RWPE1 (cell line): ENCODE measurements at places on chromosomes 3 and 15.

DNA sequence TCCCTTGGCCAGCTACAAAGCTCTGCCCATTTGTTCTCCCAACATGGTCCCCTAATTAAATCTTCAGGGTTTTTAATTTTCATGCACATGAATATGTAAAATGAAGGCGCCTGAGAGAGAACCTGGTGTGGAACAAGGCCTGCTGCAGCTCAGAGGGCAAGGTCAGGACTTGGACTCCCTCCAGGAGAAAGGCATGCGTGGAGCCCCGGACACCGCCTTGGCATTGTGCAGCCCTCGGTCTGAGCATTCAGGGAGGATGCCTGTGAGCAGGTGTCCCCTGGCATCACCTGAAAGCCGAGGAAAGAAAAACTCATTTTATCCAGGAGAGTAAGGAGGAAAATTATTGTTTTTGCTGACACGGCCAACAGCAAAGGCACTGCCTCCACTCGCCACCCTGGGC, 33.8 kb upstream of the EPHB1 start:
- DNase-seq, result no peak

DNA sequence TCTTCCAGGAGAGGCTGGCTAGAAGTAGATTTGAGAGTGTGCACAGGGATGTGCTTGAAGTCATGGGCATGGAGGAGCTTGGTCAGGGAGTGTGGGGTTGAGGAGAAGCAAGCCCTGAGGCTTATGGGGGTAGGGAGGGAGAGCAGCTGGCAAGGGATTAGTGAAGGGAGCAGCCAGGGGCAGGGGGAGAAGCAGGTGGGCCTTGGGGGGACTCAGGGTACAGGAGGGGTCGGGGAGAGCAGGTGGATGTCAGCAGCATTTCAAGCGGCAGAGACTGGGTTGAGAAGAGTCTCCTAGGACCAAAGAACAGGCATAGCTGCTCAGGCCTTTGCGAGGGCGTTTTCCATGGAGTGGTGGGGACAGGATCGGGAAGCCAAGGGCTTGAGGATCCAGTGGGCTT, 3.4 kb upstream of the LMAN1L start:
- DNase-seq, result no peak

GRCh38 chr3:157021679-157022078, 138.3 kb downstream of the CCNL1 start:
- no peak for DNase-seq

DNA sequence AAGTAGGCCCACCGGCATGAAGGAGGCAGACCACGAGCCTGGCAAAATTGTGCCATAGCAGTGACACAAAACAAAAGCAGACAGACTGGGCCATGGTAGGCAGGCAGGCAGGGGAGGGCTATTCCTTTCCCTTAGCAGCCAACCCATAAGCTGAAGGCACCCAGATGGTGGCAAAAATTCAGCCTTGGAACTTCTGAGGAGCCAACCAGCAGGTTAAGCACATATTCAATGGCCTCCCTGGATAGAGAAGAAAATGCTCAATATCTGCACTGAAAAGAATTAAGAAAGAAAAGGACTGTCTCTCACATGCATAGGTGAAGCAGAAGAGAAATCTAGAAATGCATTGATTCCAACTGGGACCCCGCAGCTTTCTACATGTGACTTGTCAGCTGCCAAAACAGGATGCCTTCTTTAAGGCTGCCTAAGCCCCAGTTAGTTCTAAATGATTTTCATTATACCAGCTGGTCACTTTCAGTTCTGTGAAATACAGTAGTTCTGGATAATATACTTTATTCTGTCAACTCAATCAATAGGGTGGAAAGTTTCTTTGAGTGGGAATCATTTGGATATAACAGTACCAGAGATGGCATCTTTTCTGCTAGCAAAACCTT, 2.7 kb downstream of the PRICKLE2 start:
- no peak for DNase-seq

- no peak for DNase-seq
Measured at GRCh38 chr3:153305189-153305588, 143.2 kb downstream of the RAP2B start.

GRCh38 chr3:100776746-100777145, 67.5 kb downstream of the TFG start:
- DNase-seq, result no peak

- peak; percentile 54 for DNase-seq
Measured at GRCh38 chr3:169772305-169772896, 795 bp upstream of the MYNN start.

GRCh38 chr3:125019271-125019670, 36.5 kb downstream of the HEG1 start:
- DNase-seq, result no peak

DNA sequence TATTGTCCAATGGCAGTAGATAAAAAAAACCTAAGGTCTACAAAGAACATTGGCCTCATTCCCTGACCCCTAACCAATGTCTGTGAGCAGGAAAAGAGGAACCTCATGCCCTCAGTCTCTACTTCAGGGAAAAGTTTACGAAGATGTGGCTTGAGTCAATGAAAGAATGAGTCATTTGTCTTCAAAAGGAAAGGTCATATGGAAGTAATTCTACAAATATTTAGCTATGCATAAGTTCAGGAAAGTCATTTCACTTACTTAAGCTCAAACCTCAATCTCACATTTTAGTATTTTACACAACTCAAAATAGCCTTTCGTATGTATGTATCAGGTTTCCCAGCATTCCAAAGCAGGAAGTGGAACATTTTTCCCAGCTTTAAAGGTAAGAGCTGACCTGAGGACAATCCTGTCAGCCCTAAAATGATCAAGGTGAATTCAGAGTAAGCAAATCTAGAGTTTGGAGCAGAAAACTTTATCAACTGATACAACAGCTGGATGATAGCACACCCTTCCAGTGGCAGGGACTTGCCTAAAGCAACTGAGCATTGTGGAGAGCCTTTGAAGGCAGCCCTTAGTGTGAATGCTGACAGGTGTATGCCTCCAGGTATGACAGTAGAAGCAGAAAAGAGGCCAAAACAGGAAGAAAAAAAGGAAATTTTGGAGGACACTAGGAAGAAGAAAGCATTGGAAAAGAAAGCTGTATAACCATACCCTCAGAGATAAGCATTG, 53.9 kb upstream of the ACKR4 start:
- peak; percentile 38 for DNase-seq

DNA sequence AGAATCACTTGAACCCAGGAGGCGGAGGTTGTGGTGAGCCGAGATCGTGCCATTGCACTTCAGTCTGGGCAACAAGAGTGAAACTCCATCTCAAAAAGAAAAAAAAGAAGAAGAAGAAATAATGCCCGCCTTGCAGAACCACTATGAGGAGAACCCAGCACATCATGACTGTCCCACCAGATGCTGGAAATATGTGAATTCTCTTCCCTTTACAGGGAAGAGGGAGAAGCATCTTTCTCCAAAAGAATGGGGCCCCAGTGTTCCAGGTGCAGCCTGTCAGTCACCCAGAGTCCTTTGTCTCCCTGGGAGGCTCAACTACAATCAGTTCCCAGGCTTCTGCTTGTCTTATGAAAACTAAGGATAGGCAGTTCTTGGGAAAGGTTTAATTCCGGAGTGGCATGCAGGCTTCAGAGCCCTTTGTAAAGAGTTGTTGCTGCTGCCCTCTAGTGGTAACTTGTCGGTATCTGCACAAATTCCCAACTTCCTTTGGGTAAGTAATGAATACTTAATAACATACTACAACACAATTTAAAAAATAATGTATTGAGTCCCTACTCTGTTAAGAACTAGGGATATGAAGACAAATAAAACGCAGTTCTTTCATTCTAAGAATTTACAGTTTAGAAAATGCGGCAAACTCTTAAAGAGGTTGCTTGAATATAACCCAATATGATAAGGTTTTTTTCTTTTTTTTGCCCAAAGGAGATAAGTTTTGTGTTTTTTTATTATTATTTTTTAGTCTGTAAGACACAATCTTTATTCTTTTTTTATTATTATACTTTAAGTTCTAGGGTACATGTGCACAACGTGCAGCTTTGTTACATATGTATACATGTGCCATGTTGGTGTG, 18.6 kb upstream of the TICRR start:
- DNase-seq, result peak; percentile 68

DNA sequence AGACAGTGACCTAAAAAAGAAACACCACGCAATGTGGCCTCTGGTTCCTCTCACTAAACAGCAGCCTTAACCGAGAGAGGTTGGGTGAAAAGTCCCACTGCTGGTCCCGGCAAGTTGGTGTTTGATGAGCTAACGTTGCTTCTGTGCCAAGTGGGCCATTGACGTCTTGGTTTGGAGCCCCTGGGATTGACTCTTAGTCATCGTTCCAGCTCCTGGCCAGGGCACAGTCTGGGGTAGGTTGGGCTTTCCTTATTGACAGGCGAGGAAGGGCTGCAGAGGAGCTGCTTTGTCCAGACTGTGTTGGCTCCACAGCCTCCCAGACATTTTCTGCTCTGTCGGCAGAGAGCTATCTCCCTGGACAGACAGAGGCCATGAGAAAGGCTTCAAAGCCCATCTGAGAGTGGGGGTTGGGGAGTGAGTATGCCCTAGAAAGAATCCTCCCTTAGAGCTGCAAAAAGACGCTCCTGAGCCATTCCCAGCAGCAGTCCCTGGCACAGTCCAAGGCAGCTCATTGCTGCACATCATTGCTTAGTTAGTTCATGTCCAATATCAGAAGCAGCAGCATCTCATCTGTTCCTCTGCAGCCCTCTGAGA, 28.6 kb upstream of the C3orf80 start:
- no peak for DNase-seq

DNA sequence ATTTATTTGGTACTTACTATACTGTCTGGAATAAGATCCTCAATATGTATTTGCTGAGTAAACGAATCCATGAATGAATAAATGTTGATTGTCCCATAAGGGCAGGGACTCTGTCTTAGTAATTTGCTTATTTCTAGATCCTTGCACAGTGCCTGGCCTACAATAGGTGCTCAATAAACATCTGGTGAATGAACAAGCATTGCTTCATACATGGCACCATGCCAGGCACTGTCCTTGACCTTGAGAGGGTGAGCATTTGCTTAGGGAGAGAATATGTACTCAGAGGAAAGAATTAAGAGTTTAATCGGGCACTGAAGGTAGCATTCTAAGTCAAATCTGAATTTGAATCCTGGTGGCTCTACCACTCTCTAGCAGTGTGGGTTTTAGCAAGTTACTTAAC, 282.1 kb downstream of the THSD4 start:
- no peak for DNase-seq

- no peak for DNase-seq
Measured at GRCh38 chr3:94431876-94432570, 369.2 kb downstream of the NSUN3 start.

GRCh38 chr15:81270781-81271491, 53.0 kb downstream of the STARD5 start:
- DNase-seq, result peak; percentile 31

GRCh38 chr3:68876112-68876713, 56.1 kb downstream of the TAFA4 start:
- peak; percentile 8 for DNase-seq

GRCh38 chr3:157427901-157428300, 8.7 kb upstream of the PTX3 start:
- DNase-seq, result no peak

DNA sequence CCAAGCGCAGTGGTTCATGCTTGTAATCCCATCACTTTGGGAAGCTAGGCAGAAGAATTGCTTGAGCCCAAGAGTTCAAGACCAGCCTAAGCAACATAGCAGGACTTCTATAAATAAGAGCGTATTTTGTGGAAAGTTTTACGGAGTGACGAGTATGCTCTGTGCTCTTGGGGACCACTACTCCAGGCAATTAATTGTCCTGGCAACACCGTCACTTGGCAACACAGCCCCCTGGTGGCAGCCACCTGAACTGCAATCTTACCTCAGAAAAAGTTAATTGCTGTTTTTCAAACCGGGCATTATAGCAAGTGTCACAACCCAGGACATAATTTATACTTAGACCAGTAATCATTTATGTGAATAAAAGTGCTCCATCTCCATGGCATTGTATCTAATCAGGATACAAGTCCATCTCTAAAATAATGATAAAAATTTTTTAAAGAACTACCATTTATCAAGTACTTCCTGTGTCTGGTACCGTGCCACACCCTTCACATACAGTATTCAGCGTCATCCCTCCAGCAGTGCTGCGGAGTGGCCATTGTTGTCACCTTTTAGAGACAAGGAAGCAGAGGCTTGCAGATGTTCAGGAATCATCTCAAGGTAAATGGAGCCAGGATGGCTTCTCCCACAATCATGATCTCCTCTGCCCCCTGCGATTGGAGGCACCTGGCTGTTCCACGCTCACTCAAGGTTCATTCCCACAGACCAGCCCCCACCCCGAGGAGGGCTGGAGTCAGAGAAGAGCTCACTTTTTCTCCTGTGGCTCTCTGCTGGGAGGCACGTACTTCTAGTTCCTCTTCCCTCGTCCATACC, 34.5 kb downstream of the PLA2G4D start:
- DNase-seq, result peak; percentile 37

- no peak for DNase-seq
Measured at GRCh38 chr3:51559411-51559888, 20.9 kb downstream of the RAD54L2 start.

- no peak for DNase-seq
Measured at GRCh38 chr3:154969366-154969765, 110.8 kb upstream of the MME start.

GRCh38 chr3:175659670-175660350, 800.7 kb downstream of the NAALADL2 start:
- no peak for DNase-seq

DNA sequence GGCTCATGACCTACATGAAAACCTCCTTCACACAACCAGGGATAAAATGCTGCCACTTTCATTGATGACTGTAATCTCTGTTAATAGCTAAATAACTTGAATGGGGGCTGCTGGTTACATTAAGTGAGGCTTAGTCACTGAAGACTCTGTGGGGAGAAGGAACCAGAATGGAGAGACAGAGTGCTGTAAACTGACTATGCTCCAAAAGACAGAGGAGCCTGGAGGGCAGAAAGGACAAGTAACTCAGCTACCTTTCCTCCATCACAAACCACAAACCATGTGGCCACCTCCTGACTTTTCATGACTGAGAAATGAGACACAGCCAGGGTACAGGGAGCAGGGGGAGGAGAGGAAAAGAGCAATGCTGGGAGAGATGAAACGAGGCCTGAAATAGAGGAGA, 97.1 kb upstream of the TRIM42 start:
- DNase-seq, result no peak
